Caco-2 (cell line): ENCODE measurements at places on chromosomes 1 and 21. TPM values are rescaled to one million over a fixed set of nuclear protein-coding genes. Genes with fewer than 3 reads are reported as not detected.

Gene PGLYRP4
- not detected in 2 replicates for total RNA-seq

Gene FMO1
- total RNA-seq, result 0.77 TPM in 1 of 2 replicates, not detected in the other

Gene CELA2B
- not detected in 2 replicates for total RNA-seq

Gene HSD3B1
- total RNA-seq, result 38.0 and 40.9 TPM in 2 replicates

Gene AMPD2
- total RNA-seq, result 40.3 and 47.8 TPM in 2 replicates

Gene PATJ
- total RNA-seq, result 31.6 and 34.5 TPM in 2 replicates

Gene TEX38
- total RNA-seq, result not detected in 2 replicates

Gene C4BPA
- 10.6 and 12.7 TPM in 2 replicates for total RNA-seq

Gene ATF6
- total RNA-seq, result 14.5 and 16.4 TPM in 2 replicates

- no peak for DNase-seq
- H3K36me3 ChIP-seq, result no peaks in the 10 kb centered on the region
- no peak overlapping the region for H3K27ac ChIP-seq
- H3K27me3 ChIP-seq, result no peaks in the 10 kb centered on the region
- H3K4me1 ChIP-seq, result peaks cover 7% of the 10 kb centered on the region
These were observed 10.0 kb upstream of the TNFRSF8 start for GRCh38 chr1:12052997-12053686.

GRCh38 chr1:174008269-174008668 is 13.9 kb downstream of the RC3H1 start:
- H3K36me3 ChIP-seq, result no peaks in the 10 kb centered on the region
- DNase-seq, result no peak
- H3K4me1 ChIP-seq, result no peaks in the 10 kb centered on the region
- no peak overlapping the region for H3K4me3 ChIP-seq
- no peaks in the 10 kb centered on the region for H3K27me3 ChIP-seq
- no peak overlapping the region for H3K27ac ChIP-seq

DNA sequence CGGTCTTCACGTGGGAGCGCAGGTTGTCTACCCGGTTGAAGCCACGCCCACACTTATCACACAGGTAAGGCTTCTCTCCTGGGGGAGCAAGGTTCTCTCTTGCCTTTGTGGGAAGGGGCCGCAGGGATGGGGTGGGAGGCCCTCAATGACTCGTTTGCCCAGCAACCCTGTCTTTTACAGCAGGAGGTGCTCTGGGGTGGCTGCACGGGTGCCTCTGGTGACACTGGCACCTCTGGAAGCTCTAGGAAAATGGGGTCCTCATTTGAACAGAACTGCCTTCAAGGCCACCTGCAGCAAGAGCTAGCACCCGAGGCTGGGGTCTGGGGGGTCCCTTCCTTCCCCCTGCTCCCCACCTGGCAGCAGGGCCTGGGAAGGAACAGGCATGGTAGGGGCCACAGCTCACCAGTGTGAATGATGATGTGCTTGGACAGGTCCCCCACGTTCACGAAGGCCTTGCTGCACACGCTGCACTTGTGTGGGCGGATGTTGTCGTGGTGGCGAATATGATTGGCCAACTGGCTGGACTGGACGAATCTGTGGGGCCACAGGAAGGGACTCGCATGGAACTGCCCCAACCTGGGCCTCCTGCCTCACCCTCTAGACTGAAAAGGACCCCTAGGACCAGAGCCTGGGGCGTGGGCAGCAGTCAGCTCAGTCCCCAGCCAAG is 33.1 kb downstream of the ZBTB17 start:
- H3K27me3 ChIP-seq, result no peaks in the 10 kb centered on the region
- no peaks in the 10 kb centered on the region for H3K36me3 ChIP-seq
- no peaks in the 10 kb centered on the region for H3K4me1 ChIP-seq
- H3K27ac ChIP-seq, result no peak overlapping the region

GRCh38 chr1:4460651-4461050 is 193.8 kb upstream of the AJAP1 start:
- no peaks in the 10 kb centered on the region for H3K4me1 ChIP-seq
- H3K27me3 ChIP-seq, result no peaks in the 10 kb centered on the region
- no peak overlapping the region for H3K4me3 ChIP-seq

DNA sequence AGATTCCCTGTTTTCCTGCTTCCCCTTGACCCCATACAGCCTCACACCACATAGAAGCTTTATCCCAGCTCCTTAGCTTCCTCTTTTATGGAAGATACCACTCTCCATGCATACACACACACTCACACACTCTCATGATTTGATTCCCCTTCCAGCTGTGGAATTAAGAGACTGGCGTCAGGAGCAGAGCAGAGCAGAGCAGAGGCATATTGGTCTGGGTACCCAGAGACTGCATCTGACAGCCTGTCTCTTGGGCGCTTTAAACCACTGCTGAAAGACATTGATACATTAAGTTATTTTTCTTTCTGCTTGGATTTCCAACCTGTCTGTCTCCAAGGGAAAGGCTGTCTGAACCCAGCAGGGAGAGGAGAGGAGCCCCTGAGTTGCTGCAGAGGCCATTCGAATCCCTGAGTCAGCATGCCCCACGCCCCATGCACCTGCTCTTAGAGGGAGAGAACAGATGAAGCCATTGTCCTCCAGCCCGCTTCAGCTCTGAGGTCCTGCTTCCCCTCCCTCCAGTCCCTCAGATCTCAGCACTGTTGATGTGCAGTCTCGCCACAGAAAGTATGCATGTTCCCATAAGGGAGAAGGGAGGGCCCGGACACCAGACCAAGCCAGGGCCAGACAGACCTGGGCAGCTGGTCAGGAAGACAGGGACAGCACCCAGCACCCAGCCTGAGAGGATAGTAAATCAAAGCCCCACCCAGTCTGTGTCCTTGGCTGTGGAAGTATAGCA is 66.7 kb upstream of the GJB5 start:
- H3K27ac ChIP-seq, result no peak overlapping the region
- H3K36me3 ChIP-seq, result no peaks in the 10 kb centered on the region
- no peak overlapping the region for H3K4me3 ChIP-seq

DNA sequence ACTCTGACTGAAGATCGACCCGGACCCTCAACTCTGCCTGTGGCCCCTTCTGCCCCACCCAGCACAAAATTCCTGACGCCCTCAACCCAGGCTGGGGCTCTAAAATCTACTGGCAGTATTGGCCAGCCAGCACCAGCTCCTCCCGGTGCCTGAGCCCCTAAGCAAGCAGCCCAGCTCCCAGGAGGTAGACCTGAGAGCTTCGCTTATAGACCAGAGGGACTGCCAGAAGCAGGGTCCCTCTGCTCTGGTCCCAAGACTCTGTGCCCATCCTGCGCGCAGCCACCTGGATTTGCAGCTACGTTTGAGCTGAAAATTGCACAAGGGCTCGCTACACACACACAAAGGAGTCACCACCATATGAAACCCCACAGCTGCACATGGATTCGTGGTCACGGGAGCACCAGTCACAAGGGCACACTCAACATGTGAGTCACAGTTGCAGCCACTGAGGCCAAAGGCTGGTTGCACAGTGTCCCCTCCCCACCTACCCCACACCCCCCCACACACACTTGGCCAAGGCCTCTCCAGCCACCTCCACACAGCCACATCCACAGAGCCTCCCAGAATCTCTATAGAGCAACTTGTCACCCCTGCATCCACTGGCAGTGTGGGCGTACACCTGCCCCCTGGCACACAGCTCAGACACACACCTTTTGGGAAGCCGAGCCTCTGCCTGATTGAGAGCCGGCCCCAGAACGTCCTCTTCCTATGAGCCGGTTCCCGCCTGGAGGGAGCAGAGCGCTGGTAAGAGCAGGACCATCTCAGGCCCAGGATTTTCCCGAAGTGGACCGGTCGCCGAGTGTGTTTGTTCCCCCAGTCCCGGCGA is 1.1 kb upstream of the DMBX1 start:
- peak overlapping the region; percentile 42 for H3K27ac ChIP-seq
- H3K4me1 ChIP-seq, result peaks cover 6% of the 10 kb centered on the region; the same call in 1 of the 2 replicates
- peaks cover 2% of the 10 kb centered on the region for H3K27me3 ChIP-seq
- no peak for DNase-seq
- no peaks in the 10 kb centered on the region for H3K36me3 ChIP-seq

- H3K4me3 ChIP-seq, result no peak overlapping the region
- H3K27me3 ChIP-seq, result no peaks in the 10 kb centered on the region
- DNase-seq, result no peak
- H3K27ac ChIP-seq, result no peak overlapping the region
- H3K4me1 ChIP-seq, result no peaks in the 10 kb centered on the region
These were observed 15.8 kb downstream of the SNX7 start for GRCh38 chr1:98677288-98677687.

DNA sequence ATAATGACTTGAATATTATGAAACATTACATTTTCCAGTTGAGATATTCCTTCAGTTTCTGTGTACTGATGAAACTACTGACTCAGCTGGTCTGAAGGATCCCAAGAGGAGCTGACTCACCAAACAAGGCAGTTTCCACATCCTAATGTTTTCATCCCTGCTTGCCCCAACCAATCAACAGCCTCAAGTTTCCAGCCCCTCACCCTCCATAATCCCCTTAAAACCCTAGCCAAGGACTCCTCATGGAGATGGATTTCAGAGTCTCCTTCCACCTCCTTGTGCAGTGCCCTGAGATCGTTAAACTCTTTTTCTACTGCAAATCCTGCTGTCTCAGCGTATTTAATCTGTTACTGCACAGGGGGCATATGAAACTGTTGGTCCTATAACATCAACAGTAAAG is 83.1 kb upstream of the HAO2 start:
- H3K4me1 ChIP-seq, result no peaks in the 10 kb centered on the region
- no peak overlapping the region for H3K27ac ChIP-seq
- no peaks in the 10 kb centered on the region for H3K36me3 ChIP-seq

DNA sequence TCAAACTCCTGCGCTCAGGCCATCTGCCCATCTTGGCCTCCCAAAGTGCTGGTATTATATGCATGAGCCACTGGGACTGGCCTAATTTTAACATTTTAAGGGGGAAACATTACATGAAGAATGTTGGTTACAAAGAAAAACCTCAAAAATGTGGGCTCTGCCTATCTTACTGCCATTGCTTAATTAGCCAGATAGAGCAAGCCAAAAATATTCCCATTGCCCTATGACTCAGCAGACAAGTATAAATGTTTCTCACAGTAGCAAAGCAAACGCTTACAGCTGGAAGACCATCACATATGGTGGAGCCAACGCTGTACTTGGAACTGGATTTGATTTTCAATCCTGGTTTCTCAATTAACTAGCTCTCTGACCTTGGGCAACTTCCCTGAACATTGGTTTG is 502.0 kb downstream of the SMYD3 start:
- H3K36me3 ChIP-seq, result no peaks in the 10 kb centered on the region; the same call in 1 of the 2 replicates
- no peak overlapping the region for H3K27ac ChIP-seq
- no peaks in the 10 kb centered on the region for H3K27me3 ChIP-seq
- H3K4me3 ChIP-seq, result no peak overlapping the region
- no peak for DNase-seq

- no peaks in the 10 kb centered on the region for H3K27me3 ChIP-seq
- DNase-seq, result no peak
- H3K4me1 ChIP-seq, result no peaks in the 10 kb centered on the region
- H3K27ac ChIP-seq, result no peak overlapping the region
These were observed 20.7 kb downstream of the NGF start for GRCh38 chr1:115317101-115318012.

GRCh38 chr1:99676876-99677275 is 31.0 kb downstream of the PALMD start:
- H3K27ac ChIP-seq, result no peak overlapping the region
- H3K4me1 ChIP-seq, result no peaks in the 10 kb centered on the region
- H3K4me3 ChIP-seq, result no peak overlapping the region
- H3K36me3 ChIP-seq, result no peaks in the 10 kb centered on the region

DNA sequence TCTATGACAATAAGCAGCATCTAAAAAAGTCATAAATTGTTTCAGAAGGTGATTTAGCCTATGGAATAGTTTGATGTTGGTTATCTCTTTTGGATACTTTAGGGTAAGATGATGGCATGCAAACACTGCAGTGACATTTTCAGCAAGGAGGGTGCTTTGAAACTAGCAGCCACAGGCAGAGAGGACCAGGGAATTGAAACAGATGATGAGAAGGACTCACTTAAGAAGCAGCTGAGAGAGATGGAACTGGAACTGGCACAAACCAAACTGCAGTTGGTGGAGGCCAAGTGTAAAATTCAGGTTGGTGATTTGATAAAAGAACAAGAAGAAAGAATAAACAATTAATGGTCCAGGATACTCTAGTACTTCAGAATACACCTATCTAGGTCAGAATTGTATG is 11.2 kb upstream of the CACYBP start:
- no peak for DNase-seq
- no peaks in the 10 kb centered on the region for H3K36me3 ChIP-seq
- H3K4me3 ChIP-seq, result no peak overlapping the region
- no peaks in the 10 kb centered on the region for H3K4me1 ChIP-seq
- H3K27ac ChIP-seq, result no peak overlapping the region
- H3K27me3 ChIP-seq, result no peaks in the 10 kb centered on the region

- H3K36me3 ChIP-seq, result no peaks in the 10 kb centered on the region
- H3K4me3 ChIP-seq, result no peak overlapping the region
These were observed 23.9 kb downstream of the INPP5B start for GRCh38 chr1:37922767-37923550.

- no peak overlapping the region for H3K4me3 ChIP-seq
- DNase-seq, result no peak
- no peaks in the 10 kb centered on the region for H3K36me3 ChIP-seq
- H3K4me1 ChIP-seq, result no peaks in the 10 kb centered on the region
These were observed 14.6 kb downstream of the MED18 start for GRCh38 chr1:28343405-28343804.

DNA sequence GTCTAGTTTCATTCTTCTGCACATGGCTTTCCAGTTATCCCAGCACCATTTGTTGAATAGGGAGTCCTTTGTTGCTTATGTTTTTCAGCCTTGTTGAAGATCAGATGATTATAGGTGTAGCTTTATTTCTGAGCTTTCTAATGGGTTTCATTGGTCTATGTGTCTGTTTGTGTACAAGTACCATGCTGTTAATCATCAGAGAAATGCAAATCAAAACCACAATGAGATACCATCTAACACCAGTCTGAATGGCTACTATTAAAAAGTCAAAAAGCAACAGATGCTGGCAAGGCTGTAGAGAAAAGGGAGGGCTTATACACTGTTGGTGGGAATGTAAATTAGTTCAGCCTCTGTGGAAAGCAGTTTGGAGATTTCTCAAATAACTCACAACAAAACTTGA is 321.5 kb upstream of the PTBP2 start:
- no peaks in the 10 kb centered on the region for H3K36me3 ChIP-seq
- no peak for DNase-seq
- no peaks in the 10 kb centered on the region for H3K4me1 ChIP-seq

- H3K27ac ChIP-seq, result peak overlapping the region; percentile 90
- no peaks in the 10 kb centered on the region for H3K27me3 ChIP-seq
- H3K36me3 ChIP-seq, result no peaks in the 10 kb centered on the region
- DNase-seq, result no peak
- H3K4me3 ChIP-seq, result peak overlapping the region; percentile 77
- H3K4me1 ChIP-seq, result peaks cover 38% of the 10 kb centered on the region
These were observed 700 bp downstream of the PIGV start for GRCh38 chr1:26788515-26788785.

- DNase-seq, result no peak
- H3K4me3 ChIP-seq, result no peak overlapping the region
- H3K27ac ChIP-seq, result no peak overlapping the region
- no peaks in the 10 kb centered on the region for H3K27me3 ChIP-seq
- no peaks in the 10 kb centered on the region for H3K4me1 ChIP-seq
These were observed 20.7 kb downstream of the SIM2 start for GRCh38 chr21:36719614-36720013.

- H3K27me3 ChIP-seq, result no peaks in the 10 kb centered on the region
- no peaks in the 10 kb centered on the region; the same call in 1 of the 2 replicates for H3K4me1 ChIP-seq
- H3K4me3 ChIP-seq, result no peak overlapping the region
- no peaks in the 10 kb centered on the region for H3K36me3 ChIP-seq
- no peak overlapping the region for H3K27ac ChIP-seq
These were observed 1.9 kb downstream of the TTF2 start for GRCh38 chr1:117061986-117062415.
